Natural killer cell treated with Interleukin-12 subunit alpha and Interleukin-12 subunit beta and Interleukin-15 and Interleukin-18, amount 100 ng/mL, for 72 hours (primary cell): ENCODE measurements at places on chromosomes 4 and X. TPM values are rescaled to one million over a fixed set of nuclear protein-coding genes. Genes with fewer than 3 reads are reported as not detected.

Gene CYTL1
- total RNA-seq = not detected

Gene MAGEB17
- not detected for total RNA-seq

Gene IBSP
- not detected for total RNA-seq

Gene MAGEA4
- total RNA-seq = not detected

GRCh38 chr4:107719207-107719921 is 670 bp downstream of the PAPSS1 start:
- DNase-seq = no peak

DNA sequence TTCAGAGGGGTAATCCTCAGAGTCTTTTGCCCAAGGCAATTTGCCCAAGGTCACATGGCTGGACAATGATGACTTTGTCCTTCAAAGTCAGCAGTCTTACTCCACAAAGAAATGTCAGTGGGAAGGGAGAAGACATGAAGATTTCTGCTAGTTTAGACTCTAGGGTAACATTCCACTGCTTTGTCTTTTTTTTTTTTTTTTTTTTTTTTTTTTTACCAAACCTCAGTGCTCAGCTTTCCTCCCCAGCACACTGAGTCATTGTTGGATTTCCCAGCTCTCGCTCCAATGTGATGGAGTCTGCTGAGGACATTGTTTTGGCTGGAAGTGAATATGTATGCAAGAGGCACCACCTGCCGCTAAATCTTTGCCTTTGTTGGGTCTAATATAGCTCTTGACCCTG is 7.2 kb upstream of the C1QTNF7 start:
- DNase-seq = no peak

GRCh38 chrX:7372825-7373525 is 225.0 kb upstream of the PUDP start:
- no peak for DNase-seq

DNA sequence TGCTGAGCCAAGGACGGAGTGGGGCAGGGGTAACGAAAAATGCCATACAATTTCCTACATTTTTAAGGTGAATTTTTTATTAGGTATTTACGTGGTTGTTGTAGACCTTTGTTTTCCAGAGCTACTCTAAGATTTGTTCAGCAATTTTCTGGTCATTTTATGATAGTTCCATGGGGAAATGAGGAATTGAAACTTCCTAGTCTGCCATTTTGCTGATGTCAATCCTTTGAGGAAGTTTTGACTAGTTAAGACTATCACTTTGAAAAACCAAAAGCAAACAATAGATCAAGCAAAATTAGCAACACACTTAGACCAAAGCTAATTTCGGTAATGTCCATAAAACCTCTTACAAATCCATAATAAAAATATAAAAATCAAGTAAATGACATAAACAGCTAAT is 7.0 kb upstream of the TLR3 start:
- no peak for DNase-seq

DNA sequence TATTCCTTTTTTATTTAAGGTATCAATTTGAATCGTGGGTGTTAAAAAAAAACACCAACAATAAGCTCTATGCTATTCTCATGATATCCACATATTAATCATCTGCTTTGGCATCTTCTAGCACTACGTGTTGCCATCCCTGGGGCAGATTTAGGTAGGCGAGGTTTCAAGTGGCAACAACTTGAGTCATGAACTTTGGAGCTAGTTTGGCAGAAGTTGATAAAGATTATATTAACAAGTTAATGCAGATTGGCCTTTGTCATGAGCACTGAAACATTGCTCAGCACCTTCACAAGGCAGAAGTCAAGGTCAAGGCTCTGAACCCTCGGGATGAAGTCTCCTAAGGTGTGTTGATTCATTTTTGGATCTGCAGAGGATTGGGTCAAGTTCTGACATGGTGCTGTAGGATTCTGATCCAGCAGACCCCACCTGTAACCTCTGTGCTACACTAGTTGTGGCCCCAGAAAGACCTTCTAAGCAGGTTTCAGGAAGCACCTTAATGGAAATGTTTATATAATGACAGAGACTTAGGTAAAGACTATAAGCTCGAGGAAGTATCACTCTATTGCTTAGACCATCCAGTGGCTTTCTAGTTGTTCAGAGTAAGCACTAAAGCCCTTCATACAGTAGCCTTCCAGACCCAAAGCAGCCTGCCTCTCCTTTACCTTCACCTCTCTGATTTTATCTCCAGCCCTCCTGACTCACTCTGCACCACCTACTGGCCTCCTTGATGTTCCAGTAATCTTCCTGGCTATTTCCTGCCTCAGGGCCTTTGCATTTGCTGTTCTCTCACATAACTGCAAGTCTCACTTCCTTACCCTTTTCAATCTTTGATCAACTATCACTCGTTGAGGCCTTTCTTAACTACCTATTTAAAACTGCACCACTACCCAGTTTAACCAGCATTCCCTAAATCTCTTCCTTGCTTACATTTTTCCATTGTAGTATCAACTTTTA is 117.0 kb upstream of the SLC4A4 start:
- DNase-seq = no peak

DNA sequence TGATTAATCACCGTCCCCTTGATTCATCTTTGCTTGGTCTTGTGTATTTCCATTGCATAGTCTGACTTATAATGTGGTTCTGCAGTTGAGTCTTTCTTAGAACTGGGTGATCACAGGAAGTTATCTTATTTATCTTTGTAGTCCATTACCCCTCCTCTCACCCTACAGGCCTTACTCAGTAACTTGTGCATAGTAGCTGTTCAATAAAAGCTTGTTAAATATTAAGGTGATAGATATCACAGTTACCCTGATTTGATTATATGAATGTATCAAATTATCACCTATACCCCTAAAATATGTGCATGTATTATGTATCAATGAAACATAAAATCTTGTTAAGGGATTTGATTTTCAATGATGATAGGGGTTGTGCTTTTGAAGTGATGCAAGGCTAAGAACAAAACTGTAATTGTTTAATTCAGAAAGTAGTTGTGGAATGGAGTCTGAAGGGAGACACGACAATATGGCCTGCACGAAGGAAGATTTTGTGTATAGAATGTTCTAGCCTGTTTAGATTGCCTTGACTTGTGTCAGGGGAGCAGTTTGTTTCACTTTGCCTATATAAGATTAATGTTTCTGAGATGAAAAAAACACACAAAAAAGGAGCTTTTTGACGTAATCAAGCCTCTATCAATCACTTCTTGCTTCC is 132.4 kb upstream of the LIMCH1 start:
- no peak for DNase-seq

DNA sequence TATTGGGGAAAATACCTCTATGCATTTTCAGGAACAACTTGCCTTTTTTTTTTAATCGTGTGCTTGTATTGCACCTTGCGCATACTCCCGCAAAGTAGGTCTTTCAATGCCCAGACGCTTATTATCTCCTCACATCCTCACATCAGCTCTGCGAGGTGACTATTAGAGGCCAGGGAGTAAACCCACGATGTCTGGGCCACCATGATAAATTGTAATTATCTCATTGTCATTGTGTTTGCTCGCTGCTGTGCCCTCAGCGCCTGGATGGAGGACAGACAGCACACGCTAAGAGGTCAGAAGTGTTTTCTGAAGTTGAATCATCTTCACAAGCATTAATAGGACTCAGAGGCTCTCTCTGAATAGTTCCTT is 1.0 kb upstream of the RELL1 start:
- DNase-seq = no peak

DNA sequence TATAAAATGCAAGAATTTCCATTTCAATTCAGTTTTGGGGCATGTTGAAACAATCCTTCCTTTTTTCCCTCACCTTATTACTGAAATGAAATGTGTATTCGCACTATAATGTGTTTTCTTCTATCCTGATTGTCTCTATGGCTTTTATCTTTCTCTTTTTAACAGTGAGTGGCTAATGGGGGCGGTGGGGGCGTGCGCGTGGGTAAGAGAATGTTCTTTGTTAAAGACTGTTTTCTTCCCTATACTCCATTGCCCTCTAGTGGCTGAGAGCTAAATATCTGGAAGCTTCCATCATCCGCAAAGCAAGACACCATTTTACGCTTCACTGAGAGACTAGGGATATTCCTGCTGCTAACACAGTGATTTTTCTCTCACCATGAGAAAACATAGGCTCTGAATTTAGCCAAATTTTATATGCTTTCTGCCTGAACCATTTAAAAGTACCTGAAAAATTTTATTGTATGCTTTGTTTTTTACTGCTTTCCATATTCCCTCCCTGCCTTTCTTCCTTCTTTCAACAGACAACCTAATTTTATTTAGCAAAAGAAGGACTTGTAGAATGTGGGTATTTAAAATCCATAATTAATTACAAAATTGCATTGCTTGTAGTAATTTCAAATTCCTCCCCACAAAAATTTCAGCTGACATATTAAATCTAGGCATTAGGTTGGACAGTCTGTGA is 194.0 kb downstream of the GASK1B start:
- DNase-seq = no peak

GRCh38 chrX:13007519-13008188 is 32.7 kb downstream of the TMSB4X start:
- DNase-seq = no peak

- DNase-seq = no peak
These were observed 163.9 kb upstream of the SLC7A11 start for GRCh38 chr4:138405934-138406567.

DNA sequence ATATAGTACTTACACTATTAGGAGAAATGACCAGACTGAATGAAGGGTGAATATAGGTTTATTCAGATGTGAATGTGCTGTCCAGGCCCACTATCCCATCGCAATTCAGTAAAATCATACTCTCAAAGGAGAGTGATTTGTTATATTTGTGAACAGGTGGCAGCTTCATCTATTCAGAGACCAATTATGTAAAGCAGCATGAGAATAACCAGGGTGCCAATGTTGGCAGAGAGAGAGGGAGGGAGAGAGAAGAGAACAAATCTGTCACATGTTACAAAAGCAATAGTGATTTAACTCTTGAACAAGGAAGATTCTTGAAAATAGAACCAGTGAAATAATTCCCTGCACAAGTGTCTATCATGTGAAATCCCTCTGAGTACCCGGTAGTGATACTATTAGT is 38.9 kb upstream of the TLL1 start:
- no peak for DNase-seq

DNA sequence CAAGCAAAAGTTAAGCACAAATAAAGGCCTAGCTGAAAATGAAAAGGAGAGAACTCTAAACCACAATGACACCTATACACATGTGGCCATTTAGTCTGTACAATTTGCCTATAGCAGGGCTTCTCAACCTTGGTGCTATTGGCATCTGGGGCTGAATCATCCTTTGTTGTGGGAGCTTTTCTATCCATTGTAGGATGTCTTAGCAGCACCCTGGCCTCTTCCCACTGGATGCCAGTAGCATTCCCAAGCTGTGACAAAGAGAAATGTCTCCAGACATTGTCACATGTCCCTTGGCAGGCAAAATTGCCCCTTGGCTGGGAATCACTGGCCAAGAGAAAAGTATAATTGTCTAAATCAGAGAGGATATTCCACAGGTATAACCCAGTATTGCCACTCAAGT is 13.5 kb upstream of the PRPS2 start:
- DNase-seq = no peak

DNA sequence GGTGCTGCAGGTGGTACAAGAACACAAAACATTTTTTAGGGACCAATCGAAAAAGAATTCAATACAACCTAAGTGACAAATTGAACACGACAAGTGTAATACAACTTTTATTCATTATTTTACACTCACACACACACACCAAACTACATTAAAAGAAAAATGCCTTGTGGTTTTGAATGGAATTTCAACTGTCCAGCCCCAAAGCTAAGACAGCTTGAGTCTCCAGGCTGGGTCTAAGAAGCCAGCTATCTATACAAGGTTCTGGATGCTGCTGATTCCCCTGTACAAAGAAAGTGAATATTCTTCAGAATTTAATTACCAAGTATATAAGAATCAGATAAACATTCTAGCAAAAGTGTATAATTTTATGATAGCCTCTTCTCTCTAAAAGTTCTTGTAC is 118.2 kb downstream of the PPP3CA start:
- no peak for DNase-seq

DNA sequence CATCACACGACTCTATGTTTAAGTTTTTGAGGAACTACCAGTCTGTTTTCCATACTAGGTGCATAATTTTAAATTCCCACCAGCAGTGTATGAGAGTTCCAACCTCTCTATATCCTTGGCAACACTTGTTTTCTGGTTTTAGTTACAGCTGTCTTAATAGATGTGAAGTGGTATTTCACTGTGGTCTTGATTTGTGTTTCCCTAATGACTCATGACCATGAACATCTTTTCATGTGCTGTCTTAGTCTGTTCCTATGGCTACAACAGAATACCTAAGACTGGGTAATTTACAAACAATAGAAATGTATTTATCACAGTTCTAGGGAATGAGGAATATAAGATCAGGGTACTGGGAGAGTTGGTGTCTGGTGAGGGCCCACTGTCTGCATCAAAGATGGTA is 51.5 kb upstream of the GPR78 start:
- no peak for DNase-seq

GRCh38 chr4:163107754-163108153 is 58.9 kb downstream of the NAF1 start:
- DNase-seq = no peak

DNA sequence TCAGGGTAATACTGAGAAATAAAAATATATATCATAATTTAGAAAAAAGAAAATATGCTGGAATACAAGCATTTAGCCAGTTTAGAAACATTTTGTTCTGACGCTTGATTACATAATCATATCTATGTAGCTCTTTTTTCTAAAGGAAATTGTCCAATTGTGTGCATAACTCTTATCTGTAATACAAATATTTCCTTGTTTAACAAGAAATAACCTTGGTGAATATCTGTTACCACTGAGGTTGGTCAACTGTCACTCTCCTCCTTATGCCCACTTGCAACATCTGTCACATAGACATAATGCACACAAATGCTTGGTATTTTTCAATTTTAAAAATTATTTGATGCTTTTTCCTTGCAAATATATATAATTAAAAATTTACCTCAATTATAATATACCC is 609.7 kb downstream of the TLL1 start:
- no peak for DNase-seq

- no peak for DNase-seq
These were observed 34.0 kb downstream of the LHFPL1 start for GRCh38 chrX:112645774-112646173.

DNA sequence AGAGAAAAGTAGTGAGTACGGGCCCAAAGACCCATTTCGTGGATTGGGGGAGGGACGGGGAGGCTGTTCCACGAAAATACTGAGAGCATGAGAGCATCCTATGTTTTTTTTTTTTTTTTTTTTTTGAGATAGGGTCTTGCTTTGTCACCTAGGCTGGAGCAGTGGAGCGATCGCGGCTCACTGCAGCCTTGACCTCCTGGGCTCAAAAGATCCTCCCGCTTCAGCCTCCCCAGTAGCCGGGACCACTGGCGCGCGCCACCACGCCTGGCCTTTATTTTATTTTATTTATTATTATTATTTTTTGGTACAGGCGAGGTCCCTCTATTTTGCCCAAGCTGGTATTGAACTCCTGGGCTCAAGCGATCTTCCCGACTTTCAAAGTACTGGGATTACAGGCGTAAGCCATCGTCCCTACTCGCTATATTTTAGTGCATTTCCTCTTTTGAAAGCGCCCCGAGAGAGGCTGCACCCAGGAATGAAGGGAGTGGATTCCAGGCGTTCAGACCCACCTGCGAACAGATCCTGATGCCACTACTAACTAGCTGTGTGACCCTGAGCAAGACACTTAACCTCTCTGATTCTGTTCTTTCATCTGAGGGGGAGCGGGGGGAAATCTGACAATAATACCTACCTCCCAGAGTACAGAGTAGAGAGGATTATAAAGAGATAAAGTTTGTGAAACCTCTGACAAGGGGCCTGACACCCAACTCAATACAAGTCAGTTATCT is 5.4 kb upstream of the MSX1 start:
- DNase-seq = no peak

- no peak for DNase-seq
These were observed 284.1 kb downstream of the CHIC1 start for GRCh38 chrX:73847100-73847499.

GRCh38 chrX:1750267-1750666 is 135.4 kb downstream of the ASMT start:
- DNase-seq = no peak
